ENCODE measurements at places on chromosomes 5 and 9.

DNA sequence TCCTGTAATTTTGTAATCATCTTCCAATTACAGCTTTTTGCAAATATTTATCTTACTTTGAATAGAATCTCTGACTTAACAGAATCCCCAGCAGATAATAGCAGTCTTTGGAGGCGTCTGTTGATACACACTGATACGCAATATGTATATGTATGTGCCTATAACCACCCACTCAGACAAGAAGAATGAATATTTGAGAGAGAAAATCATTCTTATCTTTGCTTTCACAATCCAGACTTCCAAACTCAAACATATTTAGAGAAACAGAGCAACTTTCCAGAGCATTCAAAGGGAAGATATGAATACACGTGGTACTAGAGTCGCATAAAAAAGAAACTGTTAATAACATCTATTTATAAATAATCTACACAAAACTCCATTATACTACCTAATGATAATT, 6.1 kb downstream of the RORB start:
- no peak for DNase-seq

- DNase-seq: no peak
Measured at GRCh38 chr9:13809401-13809800, 504.5 kb downstream of the NFIB start.

DNA sequence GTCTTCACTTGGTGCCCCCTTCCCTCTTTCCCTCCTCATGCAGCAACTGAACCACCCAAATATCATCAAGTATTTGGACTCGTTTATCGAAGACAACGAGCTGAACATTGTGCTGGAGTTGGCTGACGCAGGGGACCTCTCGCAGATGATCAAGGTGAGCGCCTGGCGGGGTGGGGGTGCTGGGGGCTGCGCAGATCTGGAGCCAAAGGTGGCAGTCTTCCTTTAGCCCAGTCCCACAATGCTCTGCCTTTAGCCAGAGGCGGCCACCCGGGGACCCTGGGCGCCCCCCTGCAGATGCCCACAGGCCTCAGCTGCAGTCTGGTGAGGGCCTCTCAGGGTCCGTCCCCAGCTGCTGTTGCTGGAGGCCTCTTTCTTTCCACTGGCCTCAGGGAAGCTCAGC, 63.7 kb downstream of the NEK6 start:
- no peak for DNase-seq

DNA sequence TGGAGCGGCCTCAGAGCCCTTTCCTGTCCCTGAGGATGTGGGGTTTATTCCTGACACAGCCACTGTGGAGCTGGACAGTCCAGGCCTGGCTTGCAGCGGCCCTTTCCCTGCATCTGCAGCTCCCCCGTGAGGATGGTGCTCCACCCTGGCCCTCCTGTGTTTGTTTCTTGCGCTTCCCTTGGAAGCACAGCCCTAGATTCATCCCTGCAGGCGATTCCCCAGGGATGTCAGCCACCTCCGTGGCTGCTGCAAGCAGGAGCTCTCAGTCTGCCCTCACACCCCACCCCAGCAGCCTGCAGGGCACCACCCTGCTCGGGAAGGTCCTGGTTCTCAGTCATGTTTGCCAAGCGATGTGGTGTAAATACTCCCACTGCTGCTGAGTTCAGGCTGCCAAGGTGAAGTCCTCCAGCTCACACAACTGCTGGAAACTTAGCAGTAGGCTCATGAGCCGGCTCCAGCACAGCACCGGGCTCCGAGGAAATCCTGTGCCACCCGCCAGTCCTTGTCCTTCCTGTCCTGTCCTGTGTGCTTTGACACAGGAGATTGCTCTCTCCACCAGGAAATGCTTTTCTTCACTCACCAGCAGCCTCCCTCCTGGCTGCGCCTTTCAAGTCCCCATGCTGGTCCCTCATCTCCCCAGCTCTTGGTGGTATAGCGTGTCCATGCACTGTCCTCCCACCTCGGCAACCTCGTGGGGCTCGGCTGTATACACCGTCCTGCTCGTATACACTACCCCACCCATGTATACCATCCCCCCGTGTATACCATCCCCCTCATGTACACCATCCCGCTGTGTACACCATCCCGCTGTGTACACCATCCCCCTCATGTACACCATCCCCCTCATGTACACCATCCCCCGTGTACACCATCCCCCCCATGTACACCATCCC, 16.2 kb downstream of the ROPN1L start:
- DNase-seq: no peak

DNA sequence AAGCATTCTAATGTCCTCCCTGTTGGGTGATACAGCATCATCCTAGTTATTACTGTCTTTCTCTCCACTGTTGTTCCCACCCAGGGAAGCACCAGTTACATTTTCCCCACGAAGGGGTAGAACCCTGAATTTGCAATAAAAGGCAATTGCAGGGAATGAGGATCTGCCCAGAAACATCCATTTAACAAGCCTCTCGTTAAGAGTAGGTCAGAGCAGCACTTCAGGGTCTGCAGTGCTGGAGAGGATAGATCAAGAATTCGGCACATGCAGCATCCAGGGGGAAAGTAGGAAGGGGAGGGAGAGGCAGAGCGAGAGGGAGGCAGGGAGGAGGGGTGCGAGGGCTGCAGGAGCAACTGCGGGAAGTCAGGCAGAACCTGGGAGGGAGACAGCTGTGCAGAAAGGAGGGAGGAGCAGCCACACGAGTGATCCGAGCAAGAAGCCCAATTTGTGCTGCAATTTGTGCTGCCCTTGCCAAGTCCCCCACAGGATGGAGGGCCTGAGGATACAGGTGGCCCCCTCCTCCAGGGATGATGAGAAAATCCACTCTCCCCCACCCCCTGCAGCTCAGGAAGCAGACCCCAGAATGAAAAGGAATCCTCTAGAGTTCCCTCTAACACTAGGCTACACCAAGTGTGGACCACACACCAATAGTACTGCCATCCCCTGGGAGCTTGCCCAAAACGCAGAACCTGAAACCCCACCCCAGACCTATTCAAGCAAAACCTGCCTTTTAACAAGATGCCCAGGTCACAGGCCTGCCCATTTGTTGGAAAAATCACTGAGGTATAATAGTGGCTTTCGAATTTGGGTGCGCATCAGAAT, 62.2 kb downstream of the EPB41L4B start:
- no peak for DNase-seq

DNA sequence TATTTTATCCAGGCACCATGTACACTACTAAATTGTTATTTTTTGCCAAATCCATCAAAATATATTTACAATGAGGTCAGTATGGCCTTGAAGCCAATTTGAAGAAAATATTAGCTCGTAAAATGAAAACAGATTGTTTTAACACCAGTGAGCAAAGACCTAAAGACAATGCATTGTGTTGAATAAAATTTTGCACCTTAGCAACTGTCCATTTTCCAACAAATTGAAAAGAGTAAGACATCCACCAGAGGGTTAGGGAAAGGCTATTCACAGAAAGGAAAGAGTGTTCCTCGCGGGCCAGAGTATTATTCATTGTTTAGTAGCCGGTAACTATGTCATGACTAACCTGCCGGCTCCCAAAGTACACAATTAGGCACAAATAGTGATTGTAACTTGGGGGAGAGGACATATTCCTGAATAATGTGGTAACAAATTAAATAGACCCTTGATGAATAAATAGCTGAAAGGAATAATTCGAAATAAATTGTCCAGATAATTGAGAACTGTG, 213.3 kb downstream of the DNAH5 start:
- no peak for DNase-seq

DNA sequence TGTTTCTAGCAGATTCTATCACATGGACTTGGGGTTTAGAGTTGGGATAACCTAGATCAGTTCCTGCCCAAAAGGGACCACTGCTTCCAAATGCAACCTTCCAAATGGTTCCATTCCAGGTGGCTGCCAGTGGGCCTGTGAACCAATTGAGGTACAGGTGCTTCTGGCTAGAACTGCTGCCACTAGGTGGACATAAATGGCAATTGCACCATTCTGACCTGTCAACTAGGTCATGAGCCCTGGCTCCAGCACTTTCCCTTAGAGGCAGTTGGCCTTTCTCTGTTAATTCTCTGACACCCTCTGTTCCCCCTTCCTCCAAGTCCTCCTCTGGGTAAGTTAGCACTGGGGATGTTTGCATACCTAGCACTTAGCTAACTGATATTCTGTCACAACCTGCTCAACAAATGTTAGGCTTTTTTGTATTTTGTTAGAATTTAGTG, 16.6 kb upstream of the HEMGN start:
- no peak for DNase-seq

DNA sequence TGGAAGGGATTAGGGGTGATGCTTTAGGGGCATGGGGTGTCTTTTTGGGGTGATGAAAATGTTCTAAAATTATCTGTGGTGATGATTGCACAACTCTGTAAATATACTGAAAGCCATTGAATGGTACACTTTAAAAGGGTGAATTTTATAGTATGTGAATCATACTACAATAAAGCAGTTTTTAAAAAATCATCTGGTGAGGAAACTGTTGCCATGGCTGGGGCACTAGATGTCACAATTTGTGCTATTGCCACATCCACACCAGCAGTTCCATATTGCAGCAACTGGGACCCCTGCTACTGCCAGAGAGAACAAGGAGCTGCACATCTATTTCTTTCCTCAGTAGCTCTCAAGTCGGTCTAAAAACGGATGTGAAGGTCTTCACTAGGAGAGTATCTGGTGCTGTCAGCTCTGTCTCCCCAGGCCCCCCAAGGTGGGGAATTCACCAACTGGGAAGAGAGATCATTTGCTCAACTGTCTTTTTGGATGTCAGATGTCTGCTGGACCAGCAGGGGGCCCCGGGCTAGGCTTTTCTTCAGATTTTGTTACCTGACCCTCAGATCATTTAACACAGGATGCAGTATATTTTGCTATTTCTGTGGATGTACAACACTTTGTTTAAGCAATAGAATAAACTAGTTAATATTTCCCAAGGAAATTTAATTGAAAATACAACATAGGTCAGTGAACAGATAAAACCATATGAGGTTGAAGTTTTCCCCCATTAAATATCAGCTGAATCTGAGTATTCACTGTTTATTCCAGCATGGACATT, 13.2 kb downstream of the CMYA5 start:
- DNase-seq: no peak

DNA sequence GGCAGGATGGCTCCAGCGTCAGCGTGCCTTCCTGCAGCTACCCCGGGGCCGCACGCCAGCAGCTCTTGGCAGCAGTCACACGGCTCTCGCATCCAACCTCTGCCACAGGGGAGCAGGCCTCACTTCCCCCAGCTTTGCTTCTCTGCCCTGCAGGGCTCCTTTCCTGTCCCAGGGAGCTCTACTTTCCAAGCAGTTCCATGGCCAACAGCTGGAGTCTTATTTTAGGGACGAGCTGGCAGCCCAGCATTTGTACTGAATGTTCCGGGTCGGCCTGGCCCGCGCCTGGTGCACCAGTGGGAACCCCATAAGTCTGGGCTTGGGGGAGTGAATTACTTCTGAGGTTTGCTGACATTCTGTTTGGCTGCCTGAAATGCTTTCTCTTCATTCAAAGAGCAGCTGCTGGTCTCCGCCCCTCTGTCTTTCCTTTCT, 34.6 kb downstream of the GADD45G start:
- DNase-seq: no peak

- DNase-seq: no peak
Measured at GRCh38 chr5:175059687-175060211, 335.4 kb downstream of the MSX2 start.

DNA sequence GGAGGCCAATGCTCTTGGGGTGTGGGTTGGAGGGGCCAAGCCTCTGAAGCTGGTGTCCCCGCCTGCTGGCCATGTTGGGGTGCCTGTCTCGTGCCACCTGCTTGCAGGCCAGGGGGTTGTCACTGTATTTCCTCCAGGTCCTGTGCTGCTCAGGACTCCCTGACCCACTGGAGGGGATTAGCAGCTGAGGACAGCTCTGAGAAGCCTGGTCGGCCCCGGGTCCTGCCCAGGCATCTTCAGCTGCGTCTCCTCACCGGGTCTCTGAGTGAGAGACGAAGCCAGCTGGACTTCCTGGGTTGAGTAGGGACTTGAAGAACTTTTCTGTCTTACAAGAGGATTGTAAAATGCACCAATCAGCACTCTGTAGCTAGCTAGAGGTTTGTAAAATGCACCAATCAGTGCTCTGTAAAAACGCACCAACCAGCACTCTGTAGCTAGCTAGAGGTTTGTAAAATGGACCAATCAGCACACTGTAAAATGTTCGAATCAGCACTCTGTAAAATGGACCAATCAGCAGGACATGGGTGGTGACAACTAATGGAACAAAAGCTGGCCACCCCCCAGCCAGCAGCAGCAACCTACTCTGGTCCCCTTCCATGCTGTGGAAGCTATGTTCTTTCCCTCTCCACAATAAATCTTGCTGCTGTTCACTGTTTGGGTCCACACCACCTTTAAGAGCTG, 20.6 kb upstream of the SLC9A3 start:
- no peak for DNase-seq

DNA sequence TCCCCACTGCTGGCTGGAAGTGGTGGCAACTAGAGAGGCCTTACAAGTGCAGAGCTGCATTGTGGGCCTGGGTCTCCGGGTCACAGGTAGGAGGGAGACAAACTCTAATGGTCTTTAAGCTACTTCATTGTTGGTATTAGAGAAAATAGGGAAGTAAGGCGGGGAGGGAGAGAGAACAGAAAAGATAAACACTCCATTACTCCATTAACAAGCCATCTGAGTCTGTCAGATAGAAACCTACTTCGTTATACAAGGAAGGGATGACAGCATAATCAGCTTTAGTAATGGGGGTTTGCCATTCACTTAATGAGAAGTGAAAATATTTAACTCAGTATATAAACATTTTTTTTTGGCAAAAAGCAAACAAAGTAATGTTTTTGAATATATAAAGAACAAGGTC, 107.4 kb downstream of the TLE1 start:
- DNase-seq: no peak

- DNase-seq: no peak
Measured at GRCh38 chr5:39419796-39420195, 5.0 kb downstream of the DAB2 start.

DNA sequence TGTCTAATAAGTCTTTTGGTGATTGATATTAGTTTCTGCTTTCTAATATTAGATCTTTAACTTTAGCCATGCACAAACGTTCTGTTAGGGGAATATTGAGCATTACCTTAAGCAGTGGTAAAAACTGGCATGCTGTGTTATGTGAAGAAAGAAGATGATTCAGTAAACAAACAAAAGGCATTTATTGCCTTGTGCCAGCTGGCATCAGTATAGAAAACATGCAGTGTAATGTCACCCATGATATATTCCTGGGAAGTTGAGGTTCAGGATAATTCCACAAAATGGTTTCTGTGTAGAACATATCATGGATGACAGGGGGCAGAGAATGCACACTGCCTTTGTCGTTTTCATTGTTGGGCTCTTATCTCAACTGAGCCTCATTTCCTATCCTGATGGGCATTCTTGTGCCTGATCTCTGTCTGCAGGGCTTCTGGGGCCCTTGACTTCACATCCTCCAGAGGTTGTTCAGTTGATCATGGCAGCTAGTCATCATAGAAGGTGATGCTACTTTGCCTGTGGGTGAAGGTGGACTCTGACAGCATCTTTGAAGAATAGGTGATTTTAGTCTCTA, 24.2 kb downstream of the LRRTM2 start:
- DNase-seq: no peak

DNA sequence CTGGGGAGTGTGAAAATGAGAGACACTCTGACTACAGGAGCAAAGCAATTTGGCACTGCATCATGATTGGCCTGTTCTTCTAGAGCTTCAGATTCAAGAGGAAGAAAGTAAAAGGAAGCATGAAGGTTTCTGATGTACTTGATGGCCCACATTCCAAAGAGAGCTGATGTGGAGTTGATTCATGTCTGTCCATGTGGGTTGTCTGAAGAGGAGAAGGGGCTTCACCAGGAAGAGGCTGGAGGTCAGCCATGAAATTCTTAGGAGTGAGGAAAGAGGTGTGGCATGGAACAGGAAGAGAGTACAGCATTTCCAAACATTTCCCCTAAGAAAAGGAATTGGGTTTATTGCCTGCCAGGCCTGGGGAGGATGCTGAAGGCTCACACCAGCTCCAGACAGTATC, 70.7 kb downstream of the PTCD2 start:
- DNase-seq: no peak

- DNase-seq: no peak
Measured at GRCh38 chr5:76305269-76305668, 97.8 kb upstream of the IQGAP2 start.
